ENCODE measurements at places on chromosomes 6 and 20.

GRCh38 chr6:166463359-166464067, 80.8 kb upstream of the MPC1 start:
- no peak for DNase-seq

DNA sequence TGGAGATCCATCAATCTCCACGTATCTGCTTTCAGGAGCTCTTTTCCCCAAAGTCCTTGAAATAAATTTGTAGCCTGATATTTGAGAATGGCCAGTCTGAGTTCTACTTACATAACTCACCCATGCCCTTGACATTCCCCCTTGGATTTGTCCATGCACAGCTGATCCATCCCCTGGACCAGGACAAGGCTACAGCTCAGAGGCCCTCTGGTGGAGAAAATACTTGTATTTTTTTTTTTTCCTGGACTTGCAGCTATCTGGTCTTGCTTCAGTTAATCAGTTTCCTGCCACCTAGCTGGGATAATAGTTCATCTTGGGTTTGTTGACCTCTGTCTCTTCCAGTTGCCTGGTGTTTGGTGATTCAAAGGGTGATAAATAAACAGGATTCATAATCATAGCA, 467.6 kb downstream of the DHX35 start:
- DNase-seq = no peak

GRCh38 chr6:99458319-99458718, 33.2 kb upstream of the PNISR start:
- no peak for DNase-seq

GRCh38 chr6:117354671-117355070, 71.1 kb downstream of the ROS1 start:
- DNase-seq = no peak

GRCh38 chr6:132830334-132830751, 16.0 kb downstream of the RPS12 start:
- no peak for DNase-seq

DNA sequence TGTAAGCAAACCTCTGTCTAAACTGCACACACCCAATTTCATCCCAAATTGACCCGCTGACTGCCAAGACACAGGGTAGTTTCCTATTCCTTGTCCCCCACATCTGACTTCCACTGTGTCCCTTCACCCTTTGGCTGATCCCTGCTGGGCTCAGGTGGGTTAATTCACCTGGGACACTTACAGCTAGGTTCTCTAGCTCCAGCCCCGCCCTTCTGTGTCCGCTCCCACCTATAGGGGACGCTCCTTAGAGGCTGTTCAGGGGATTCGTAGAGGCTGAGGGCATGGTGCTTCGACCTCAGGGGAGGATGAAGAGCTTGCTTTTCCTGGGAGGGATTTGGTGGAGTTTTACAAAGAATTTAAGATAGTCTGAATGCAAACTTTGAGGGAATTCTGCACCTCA, 4.0 kb upstream of the CD93 start:
- DNase-seq = no peak

DNA sequence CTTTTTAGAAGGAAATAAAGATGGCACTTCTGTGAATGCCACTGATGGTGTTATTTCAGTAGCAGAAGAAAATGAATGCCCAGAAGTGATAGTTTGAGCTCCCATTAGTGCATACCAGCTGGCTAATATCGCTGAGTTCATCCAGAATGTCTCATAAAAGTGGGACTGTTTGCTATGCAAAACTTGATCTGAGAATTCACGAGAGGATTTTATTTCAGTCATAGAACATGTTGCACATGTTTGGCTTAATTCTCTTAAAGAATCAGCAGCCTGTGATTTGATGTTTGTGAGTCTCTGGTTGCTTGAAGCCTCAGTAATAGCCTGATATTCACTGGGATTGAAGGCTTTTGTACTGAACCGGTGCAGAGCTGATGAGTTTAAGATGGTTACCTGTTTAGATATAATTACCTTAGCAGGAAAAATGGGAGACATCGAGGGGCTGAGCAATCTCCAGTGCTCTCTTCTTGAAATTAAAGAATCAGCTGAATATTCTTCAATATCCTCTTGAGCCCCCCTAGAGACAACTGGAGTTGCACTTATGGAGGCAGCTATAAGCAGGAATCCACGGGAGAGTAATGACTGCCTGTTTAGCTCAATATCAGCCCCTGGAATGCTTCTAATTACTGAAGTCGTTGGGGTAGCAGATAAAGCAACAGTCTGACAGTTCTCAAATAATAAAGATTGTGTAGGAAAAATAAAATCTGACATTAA, 955.5 kb downstream of the PHF3 start:
- DNase-seq = no peak

- DNase-seq = no peak
Observed at GRCh38 chr6:35739645-35740524, 3.1 kb downstream of the ARMC12 start.

- no peak for DNase-seq
Observed at GRCh38 chr6:170025341-170025911, 265.5 kb downstream of the DLL1 start.

DNA sequence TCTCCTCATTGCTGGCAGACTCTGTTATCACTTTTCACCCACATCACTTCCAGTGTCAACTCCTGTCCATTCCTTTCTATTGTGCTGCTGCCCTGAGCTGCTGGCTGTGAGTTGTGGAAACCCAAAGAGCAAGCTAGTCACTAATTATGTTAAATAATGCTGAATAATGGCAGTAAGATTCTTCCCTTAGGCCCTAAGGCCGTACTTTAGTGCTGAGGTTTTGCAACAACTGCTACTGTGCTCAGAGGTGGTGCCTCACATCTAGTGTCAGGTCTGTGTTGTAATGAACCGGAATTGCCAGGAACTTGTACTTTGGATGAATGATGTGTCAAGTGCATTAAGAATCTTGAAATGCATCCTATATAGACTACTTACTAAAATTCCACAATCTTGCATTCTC, 372.2 kb upstream of the RNF217 start:
- no peak for DNase-seq

DNA sequence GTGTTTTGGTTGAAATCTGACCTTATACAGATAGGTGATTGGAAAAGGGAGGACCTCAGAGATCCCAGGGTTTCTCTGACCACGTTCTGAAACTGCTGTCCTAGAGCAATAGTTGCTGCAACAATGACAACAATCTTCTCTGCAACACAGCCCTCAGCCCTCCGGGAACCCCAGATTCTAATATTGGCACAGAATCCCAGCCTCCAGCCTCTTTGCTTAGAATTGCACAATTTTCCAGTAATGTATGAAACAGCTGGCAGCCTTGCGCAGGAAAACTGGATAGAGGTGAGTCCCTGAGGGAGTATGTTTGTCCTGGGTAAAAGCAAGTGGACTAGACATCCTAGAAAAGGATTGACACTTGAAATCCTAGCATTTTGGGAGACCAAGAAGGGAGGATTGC, 30.4 kb upstream of the PNRC1 start:
- DNase-seq = no peak

DNA sequence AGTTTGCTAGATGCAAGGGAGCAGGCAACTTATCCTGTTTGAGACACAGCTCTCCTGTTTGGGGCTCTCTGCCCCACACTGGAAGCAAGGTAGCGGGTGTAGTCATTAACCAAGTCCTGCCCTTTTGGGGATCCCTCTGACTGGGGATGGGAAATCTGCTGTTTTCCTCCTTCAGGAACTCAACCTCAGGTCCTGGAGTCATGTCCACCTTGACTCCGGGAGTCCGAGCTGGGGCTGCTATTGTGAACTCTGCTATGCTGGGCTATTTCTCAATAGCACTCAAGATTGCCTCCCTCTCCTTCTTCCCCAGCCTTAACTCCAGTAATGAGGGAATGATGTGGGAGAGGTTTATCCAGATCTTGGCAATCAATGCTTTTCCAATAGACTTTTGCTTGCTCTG, 54.1 kb upstream of the CHD6 start:
- DNase-seq = no peak

- DNase-seq = no peak
Observed at GRCh38 chr6:81373414-81373813, 379.1 kb downstream of the TENT5A start.

GRCh38 chr6:35015476-35015875, 125.7 kb downstream of the TCP11 start:
- DNase-seq = no peak

DNA sequence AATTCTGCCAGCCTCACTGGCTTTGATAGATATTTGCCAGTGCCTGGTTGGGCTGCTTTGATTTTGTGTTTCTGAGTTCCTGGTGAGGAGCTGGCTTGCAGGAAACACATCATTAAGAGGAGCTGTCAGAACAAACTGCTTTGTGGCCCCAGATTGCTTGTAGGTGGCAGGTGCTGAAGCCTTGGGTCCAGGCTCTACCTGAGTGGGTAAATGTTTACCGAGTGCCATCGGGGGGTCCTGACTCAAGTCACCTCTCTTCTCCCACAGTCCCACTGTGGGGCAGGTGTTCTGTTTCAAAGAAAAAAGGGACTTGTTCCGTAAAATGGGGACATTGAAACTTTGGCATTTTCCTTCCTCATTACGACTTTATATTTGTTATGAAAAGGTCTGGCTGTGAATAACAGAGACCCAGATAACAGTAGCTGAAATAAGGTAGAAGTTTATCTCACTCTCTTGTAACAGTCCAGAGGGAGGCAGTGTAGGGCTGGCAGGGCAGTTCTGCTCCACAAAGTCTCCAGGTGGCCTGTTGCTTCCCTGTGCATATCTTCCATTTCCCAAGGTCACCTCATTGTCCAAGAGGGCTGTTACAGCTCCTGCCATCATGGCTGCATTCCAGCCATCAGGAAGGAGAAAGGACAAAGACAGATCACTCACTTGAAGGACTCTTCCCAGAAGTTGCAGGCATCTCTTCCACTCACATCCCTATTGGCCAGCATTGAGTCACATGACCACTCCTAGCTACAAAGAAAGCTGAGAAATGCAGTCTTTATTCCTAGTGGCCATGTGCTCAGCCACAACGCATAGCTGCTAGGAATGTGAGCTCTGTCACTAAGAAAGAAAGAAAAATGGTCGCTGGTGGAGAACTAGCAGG, 149.9 kb upstream of the KCNG1 start:
- no peak for DNase-seq
